ENCODE measurements at places on chromosomes 5 and 9.

DNA sequence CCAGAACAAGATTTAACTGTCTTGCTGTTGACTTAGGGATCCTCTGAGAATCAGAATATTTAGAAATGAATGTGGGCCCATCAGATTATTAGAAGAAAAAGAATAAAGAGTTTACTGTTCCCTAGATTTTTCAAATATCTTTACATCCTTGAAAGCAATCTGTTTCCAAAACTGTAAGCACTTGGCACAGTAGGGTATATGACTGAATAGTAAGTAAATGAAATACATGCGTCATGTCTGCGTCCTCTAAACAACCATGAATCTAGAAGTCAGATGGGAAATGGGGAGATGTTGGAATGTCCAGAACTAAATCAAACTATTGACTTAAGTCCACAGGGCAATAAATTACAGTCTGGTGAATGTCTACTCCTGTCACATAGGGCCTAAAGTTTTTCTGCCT is 26.1 kb downstream of the TTC23L start:
- no peak for DNase-seq

GRCh38 chr9:34991607-34992375 is 2.2 kb downstream of the DNAJB5 start:
- DNase-seq: peak; percentile 62

GRCh38 chr9:38107405-38107804 is 38.4 kb upstream of the SHB start:
- DNase-seq: no peak

GRCh38 chr9:15670894-15671293 is 118.1 kb downstream of the CCDC171 start:
- DNase-seq: no peak

DNA sequence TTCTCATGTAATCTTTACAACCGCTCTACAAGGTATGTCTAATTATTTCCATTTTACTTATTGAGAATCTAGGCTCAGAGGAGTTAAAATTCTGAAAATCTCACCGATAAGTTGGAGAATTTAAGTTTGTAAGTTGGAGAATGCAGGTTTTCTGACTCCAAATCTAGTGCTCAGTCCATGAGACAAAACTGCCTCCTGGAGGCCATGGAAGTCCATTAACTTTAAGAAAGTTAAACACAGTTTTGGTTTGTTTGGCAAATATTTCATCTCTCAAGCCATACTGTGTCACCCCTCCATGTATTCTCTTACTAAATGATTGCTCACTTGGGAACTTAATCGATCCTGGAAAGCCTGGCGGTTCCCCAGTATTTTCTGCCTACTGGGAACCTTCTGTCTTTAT is 52.6 kb downstream of the INIP start:
- no peak for DNase-seq

DNA sequence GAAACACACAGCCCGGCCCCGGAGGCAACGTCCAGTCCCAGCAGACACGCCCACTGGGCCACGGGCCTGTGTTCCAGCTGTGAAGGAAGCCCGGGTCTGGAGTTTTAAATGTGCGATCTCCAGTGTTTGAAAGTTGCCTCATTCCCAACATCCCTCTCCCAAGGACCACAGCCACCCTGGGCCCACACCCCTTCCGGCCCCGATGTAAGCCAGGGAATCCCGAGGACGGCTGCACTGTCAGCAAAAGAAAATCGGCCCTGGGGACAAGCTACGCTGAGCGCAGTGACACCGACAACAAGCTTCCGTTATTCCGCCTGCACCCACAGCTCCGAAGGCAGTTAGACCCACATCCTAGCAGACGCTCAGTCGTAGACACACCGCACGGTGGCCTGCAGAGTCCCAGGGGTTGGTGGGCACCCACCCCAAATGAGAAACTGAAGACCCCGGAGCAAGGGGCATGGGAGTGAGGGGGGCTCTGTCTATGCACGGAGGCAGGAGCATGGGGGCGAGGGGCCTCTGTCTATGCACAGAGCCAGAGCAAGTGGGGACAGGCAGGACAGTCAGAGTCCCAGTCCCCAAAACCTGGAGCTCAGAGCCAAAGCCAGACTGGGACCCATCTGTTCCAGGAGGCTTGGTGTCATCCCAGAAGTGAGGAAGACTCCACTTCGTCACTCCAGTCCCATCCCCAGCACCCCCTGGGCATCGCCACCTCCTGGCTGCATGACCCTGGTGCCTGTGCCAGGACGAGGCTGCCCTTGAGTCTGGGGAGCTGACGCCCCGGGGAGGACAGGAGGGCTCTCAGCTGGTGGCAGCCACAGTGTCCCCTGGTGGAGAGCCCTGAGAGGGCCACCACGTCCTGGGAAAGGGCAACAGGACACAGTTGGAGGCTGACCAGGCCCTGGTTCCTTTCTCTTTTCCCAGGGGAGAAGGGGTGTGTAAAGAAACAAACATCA is 23.4 kb downstream of the GLT6D1 start:
- no peak for DNase-seq

DNA sequence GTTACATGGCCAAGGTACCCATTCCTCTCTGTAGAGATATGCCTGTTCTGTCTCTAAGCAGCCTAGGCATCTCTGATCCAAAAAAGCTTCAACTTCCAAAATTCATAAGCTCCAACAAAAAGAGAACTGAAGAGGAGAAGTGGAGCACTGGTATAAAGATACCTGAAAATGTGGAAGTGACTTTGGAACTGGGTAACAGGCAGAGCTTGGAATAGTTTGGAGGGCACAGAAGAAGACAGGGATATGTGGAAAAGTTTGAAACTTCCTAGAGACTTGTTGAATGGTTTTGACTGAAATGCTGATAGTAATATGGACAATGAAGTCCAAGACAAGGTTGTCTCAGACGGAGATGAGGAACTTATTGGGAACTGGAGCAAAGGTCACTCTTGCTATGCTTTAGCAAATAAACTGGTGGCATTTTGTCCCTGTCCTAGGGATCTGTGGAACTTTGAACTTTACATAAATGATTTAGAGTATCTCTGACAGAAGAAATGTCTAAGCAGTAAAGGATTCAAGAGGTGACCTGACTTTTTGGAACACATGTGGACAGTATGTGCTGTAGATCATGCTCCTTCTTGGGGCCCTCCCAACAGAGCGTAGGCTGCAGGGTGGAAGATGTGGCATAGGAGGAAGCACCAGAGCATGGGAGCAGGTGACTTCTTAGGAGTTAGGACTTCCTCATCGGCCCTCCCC is 162.2 kb upstream of the TRIM32 start:
- DNase-seq: no peak

DNA sequence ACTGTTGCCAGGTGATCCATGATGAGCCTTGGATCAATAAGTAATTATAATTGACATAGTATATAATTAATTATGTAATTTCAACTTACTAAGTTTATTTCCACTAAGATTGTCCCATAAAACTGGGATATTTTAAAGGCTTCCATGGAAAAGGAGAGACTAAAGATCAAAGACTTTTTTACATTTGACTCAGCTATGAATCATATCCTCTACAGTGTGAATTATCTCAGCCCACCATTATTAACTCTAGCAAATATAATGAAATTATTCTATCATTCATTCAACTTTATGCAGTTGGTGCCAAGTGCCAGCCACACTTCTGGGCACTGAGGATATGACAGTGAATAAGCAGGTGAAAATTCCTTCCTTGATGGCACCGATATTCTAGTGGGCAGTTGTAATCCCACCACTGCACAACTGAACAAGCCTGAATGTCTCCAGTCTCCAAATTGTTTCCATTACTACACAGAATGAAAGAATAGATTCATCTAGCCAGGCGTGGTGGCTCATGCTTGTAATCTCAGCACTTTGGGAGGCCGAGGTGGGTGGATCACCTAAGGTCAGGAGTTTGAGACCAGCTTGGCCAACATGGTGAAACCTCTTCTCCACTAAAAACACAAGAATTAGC is 21.9 kb upstream of the TXN start:
- DNase-seq: peak; percentile 84

- DNase-seq: no peak
Measured at GRCh38 chr9:133717113-133718031, 20.8 kb downstream of the SARDH start.

GRCh38 chr5:65047948-65048690 is 279.4 kb downstream of the CWC27 start:
- no peak for DNase-seq

DNA sequence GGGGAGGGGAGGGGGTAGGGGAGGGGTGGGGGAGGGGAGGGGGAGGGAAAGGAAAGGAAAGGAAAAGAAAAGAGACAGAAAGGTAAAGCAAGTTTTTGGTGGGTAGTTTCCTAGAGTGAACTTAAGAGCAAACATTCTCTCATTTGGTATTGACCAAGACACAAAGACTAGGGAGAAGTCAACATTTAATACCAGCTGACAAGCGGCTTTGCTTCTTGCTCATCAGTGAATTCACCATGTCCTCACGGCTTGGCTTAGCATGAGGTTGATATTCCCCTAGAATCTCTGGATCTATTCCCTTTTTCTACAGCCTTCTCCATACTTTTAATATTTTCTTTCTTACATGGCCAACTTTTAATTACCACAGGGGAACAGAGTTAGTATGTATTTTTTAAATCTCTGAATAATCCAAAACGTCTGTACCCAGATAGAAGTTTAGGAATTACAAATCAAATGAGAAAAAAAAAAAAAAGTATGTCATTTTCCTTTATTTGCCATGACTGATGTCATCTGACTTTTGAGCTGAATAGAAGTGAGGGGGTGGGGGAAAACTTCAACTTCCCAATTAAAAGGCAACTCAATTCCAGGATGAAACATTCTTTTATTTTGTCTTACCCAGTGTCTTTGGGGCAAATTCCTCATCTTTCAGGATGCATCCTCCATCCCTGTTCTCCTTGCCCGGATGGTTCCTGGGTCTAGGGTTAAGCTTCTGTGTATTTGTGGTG is 40.1 kb upstream of the GLIS3 start:
- DNase-seq: peak; percentile 7

DNA sequence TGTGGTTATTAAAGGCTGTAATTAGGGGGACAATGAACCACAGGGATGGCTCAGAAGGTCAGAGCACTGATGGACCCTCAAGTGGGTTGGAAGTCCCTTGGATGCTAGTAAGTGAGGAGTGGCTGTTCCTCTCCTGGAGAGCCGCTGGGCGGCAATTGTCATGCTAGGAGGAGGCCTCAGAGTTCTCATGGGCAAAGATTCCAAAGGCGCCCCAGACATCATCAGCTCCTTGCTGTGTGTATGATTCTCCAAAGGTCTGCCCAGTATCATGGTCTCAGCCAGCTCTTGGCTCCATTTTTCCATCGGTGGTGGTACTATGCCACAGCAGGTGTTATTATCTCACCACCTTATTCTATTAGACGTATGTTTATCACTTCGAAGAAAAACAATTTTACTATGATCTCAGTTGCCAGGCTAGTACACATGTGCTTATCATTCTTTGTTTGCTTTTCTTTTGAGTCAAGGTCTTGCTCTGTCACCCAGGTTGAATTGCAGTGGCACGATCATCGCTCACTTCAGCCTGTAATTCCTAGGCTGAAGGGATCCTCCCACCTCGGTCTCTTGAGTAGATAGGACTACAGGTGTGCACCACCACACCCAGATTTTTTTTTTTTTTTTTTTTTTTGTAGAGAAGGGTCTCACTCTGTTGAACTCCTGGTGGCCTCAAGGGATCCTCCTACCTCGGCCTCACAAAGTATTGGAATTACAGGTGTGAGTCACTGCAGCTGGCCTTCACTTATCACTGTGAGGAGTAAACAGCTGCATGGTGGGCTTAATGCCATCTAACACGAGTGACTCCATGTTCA is 46.8 kb downstream of the EXOSC2 start:
- no peak for DNase-seq

GRCh38 chr5:10533226-10533625 is 30.6 kb upstream of the ANKRD33B start:
- no peak for DNase-seq

- no peak for DNase-seq
Measured at GRCh38 chr5:123605822-123606221, 93.8 kb downstream of the CSNK1G3 start.

- DNase-seq: no peak
Measured at GRCh38 chr9:126413391-126414068, 86.9 kb downstream of the MVB12B start.

GRCh38 chr5:154059039-154059430 is 20.3 kb downstream of the MFAP3 start:
- DNase-seq: no peak

GRCh38 chr5:160787240-160787639 is 64.8 kb downstream of the ATP10B start:
- DNase-seq: peak; percentile 58

DNA sequence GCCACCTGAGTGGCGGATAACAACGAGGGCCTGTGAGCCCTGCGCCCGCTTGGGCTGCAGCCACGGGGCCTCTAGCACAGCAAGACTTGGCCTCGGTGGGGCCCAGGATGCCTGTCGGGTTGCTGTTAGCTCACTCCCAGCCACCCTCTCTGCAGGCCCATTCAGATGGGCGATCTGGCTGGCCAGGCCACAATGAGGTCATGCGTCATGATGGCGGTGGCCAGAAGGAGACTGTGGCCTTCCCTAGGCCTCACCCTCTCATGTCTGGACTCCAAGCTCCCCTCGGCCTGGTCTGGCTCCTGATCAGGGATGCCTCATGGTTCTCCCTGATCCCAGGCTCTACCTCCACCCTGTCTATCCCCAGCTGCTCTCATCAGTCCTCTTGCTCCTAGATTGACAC is 19.0 kb upstream of the TCOF1 start:
- DNase-seq: no peak

DNA sequence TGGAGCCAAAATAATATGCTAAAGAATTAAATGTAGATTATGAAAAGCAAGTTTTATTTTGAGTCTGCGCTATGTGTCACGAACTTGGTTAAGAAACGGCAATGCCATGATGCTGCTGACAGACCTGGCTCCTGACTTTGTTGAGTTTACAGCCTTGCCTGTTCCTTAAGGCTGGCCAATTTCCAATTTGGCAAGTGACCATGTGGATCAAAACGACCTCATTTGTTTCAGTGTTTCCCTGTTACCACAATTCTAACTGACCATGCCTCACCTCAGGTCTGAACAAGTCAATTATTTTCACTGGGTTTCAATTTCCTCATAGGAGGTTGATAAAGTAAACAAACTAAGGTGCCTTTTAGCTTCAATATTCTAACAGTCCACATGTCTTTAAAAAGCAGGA is 461.4 kb downstream of the ZNF608 start:
- DNase-seq: no peak

DNA sequence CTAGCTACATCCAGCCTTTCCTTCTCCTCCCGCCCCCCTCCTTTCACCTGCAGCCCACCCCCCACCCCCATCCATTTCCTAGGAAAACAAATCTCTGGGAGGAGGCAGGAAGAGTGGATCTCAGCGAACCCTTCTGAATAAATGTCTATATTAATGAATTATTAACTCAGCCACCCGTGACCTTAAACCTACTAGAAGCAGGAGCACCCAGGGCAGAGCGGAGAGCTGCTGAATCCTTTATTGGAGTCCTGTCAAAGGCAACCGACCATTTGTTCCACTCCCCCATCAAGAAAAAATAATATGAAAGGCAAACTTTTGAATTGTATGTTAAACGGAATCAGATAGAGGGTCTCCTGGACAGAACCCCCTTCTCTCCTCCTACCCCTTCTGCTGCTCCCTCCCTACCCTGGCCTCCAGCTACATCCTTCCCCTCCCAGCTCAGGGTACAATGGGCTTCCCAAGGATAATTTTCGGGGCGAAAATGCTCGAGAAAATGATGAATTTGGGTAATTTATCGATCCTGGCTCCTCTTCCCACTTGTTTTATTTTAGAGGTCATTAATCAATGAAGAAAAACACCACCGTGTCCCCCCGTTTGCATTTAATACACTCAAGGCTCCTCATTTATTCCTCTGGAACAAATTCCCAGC is 3.3 kb upstream of the PRDM6 start:
- no peak for DNase-seq

Measured in SW480 (cell line).